ENCODE measurements at places on chromosomes 7 and 10.

GRCh38 chr7:4123823-4124222 lies 558.3 kb upstream of the FOXK1 start:
- no peak for DNase-seq

DNA sequence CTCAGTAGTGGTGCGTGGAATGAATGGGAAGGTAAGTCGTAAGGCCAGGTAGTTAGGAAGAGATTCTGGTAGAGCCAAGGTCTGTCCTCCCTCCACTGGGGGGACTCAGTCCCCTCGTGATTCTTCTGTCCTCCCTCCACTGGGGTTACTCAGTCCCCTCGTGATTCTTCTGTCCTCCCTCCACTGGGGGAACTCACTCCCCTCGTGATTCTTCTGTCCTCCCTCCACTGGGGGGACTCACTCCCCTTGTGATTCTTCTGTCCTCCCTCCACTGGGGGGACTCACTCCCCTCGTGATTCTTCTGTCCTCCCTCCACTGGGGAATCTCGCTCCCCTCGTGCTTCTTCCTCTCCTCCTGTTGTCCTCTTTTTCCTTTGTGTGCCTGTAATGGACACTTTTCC lies 125.1 kb downstream of the CELF2 start:
- no peak for DNase-seq

DNA sequence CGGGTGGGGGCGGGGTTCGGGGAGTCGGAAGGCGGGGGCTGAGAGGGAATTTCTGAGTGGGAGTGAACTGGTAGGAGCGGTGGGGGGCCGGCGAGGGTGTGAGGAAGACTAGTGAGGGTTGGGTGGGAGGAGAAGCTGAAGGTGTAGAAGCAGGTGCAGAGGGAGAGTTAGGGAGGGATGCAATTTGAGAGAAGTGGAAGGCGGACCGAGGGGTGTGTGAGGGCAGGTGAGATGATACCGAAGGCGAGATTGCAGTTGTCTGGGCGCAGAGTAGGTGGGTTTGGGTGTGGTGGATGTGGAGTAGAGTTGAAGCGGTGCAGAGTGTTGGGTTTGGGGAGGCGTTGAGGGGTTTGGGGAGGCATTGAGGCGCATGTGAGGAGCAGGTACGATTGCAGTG lies 643 bp downstream of the KAT6B start:
- DNase-seq = no peak

GRCh38 chr7:3204526-3204925 lies 96.5 kb upstream of the SDK1 start:
- no peak for DNase-seq

- DNase-seq = no peak
These were observed 64.7 kb downstream of the DIP2C start for GRCh38 chr10:624605-625332.

GRCh38 chr7:155486783-155487508 lies 29.0 kb downstream of the EN2 start:
- DNase-seq = no peak

- no peak for DNase-seq
These were observed 472.6 kb downstream of the XPNPEP1 start for GRCh38 chr10:109450702-109451101.

DNA sequence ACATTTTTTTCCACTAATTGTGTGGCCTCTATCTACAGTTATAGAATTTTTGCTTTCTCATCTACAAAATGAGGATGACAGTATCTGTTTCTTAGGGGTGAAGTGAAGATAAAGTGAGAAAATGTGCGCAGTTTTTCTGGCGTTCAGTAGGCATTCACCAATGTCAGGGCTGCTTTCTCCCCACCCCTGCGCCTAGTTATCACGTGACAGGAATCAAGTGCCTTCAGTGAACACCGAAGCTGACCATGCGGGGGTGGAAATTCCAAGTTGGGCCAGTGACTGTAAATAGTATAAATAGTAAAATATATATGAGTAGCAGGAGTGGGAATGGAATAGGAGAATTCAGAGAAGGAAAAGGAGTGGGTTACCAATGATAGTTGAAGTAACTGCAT lies 77.4 kb downstream of the TAF3 start:
- DNase-seq = no peak

- no peak for DNase-seq
These were observed 75.5 kb downstream of the CDK14 start for GRCh38 chr7:90671571-90671970.

- DNase-seq = no peak
These were observed 39.5 kb downstream of the PKD1L1 start for GRCh38 chr7:47908720-47909119.

DNA sequence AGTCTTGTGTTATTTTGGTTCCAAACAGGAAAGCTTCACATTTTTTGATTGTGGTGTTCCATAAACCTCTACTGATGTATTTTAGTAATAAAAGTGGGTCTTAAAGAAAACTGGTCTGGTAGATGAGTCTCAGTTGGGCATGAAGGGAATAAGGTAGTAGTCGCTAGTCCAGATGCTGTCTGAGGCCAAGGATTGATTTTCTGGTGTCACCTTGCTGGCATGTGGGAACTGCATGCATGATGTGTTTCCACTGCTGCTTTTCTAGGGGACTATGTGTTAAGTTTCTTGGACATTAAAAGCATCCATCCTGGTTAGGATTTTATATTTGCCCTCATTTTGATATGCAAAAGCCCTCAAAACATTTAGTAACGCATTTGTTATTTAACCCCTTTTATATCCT lies 123.7 kb upstream of the GJD4 start:
- no peak for DNase-seq

DNA sequence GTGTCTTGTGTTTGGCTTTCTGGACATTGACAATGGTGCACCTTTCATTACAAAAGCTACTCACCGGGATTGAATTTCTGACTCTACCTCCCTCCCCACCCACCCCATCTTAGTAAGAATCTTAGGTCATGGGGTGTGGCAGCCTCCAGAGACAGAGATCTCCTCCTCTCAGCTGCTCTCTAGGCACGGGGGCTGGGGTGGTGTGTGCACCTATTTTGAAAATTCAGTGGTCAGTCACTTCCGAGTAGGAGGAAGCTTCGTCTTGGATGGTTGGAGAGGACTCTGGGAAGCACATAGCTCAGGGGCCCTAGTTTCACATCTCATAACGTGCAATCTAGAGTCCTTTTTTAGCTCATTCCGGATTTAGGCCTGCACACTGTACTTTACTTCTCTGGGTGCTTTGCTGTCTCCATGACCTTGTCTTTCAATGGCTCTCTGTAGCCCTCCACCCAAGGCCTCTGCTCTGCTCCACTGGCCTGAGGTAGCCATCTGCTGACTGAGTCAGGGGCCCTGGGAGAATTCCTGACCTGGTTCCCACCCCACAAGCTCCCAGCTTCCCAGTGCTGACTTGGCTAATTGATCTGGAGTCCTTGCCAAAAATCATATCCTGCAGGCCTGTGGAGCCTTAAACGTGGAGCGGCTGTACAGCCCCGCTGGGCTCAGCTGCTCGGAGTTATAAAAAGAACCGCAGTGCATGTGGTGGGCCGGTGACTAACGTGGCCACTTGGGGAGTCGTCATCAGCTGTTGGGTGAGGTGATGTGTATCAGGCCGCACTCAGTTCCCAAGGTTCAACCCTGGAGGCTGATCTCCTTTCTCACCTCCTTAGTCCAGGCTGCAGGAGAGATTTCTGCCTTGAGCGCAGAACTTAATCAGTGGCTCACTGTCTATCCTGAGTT lies 19.3 kb upstream of the ADAMTS14 start:
- no peak for DNase-seq

DNA sequence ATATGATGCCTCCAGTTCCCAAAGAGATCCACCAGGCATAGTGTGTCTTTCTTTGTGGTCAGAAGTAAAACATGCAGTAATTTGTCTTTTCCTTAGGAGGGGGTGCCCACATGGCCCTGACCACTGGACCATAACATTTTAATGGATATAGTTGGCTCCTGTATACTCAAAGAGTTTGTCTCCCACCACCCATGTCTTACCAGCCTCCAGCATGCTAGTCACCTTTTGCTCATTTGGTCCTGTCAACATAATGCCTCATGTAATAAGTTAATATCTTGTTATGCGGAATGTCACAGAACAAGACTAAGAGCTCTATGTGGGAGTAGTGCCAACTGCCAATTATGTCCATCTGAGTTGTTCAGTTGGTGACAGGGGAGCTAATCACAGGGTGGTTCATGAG lies 83.4 kb upstream of the IFRD1 start:
- no peak for DNase-seq

GRCh38 chr10:126930883-126931503 lies 25.8 kb downstream of the DOCK1 start:
- no peak for DNase-seq

DNA sequence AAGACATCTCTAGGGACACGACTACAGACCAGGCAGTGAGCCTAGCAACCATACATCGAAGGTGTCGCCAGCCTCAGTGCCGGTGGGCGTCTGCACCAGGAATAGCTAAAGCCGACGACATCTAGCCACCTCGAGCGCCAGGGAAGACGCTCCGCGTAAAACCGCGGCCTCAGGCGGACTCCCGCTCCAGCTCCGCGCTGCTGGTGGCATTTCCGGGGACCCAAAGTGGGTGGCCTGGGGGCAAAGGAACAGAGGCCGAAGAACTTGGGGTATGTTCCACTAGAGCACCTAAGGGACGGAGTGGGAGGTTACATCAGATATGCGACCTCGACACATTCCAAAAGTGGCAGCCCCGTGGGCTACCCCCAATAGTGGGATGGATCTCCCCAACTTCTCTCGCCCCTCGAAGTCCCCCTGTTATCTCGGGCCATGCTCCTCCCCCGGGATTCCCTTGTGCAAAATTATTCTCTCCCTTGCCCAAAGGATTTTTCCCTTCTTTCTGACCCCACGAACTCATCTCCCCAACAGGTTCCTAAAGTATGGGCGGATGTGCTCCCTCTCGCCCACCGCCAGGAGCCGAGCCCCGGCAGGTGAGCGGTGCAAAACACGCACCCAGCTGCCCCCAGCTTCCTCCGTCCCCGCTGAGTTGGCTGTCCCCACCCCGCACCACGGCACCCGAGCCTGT lies 1.2 kb downstream of the KCNMA1 start:
- no peak for DNase-seq

DNA sequence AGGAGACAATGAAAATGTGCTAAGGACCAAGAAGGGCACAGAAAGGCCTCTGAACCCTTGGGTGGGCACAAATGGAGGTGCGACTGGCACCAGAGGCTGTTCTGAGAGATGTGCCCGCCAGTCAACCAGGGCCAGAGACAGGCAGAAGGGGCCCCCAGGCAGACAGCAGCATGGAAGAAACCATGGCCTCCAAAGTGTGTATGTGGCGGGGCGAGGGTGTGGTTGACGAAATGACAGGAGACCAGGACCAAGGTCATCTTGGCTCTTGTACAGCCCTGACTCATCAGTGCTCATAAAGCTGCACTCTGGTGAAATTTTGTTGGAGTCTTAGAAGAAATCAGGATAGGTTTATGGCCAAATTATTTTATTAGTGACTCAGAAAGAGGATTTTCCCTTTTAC lies 4.0 kb upstream of the MRPS24 start:
- no peak for DNase-seq

DNA sequence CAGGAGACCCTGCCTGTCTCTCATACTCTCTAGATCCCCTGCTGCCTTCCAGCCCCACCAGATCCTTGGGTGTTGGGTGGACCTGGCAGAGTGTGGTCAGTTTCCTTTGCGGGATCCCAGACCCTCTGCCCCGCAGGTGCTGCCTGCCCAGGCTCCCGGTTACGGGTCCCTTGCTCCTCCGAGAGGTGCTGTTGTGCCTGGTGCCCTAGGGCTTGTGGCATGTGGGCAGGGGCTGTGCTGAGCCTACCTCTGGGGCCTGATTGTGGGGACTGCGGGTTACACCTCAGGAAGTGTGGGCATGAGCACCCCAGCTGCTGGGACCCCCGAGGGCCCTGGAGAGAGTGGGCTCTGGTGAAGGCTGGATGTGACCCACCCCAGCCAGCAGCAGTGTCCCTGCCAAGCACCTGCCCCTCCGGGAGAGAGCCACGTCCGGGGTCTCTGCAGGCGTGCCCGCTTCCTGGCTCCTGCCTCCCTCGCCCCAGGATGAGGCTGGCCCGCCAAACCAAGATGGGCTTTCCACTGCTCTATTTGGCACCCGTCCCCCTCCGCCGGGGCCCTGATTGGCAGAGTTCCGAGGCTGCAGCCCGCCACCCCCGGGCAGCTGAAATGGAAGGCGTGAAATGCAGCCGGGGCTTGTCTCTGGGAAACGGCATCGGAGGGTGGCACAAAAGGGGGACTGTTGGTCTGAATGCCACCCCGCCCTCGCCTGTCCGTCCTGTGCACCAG lies 17.0 kb downstream of the CLIP2 start:
- DNase-seq = no peak

DNA sequence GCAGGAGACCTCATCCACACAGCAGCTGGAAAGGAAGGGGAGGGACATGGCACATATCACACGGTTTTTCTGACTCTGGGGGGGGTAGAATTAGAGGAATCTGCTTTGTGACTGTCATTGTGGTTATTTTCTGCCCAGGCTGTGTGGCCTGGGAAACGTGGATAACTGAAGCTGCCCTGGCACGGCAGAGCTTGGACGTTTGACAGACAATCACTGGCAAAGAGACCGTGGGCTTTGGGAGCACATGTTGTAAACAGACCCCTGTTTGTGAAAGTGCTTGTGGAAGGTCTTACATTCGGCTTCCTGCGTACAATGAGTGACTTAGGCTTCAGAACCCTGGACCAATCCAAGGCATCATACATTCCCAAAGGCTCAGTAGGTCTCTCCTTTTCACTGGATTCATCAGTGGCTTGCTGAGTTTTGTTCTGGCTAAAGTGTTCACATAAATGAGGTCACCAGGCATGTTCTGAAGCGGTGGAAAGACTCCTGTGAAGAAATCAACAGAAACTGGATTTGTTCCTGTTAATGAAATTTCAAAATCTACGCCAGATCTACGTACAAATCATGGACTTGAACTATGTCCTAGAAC lies 188.2 kb downstream of the TEX36 start:
- no peak for DNase-seq

GRCh38 chr10:68067029-68067428 lies 8.1 kb downstream of the HERC4 start:
- DNase-seq = no peak

GRCh38 chr10:76991621-76992020 lies 646.0 kb downstream of the KCNMA1 start:
- no peak for DNase-seq

DNA sequence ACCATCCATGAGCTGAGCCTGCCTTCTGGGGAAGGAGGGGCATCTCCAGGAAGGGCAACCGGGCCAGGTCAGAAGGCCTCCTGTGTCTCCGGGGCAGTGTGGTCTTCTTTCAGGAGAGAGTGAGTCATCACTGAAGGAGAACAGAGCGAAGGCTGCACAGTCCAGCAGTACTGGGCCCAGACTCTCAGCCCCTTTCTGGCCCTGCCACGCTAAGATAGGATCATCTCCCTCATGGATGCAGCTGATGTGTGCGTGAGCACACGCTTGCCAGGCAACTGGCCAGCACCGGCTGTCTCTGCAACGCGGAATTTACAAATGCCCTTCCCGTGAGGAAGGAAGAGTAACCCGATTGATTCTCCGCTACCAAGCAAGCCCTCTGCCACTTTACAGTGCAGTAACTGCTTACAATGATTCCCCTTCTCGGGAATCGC lies 328.2 kb downstream of the TNS3 start:
- DNase-seq = no peak

DNA sequence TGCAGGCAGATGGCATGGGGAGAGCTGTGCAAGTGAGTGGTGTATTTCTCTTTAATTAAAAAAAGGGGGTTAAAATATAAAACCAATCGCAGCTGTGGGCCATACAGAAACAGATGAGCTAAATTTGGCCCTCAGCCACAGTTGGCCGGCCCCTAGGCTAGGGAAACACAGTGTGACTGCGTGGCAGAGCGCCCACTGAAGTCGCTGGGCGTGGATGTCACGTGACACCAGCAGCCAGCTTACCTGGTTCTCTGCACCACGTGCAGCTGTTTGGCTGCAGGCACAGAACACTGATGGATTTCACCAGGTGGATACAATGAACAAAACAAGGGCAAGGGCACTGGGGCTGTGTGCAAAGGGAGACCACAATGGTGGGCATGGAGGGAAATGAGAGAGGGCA lies 119.3 kb upstream of the ZNF746 start:
- DNase-seq = no peak

- DNase-seq = no peak
These were observed 490.2 kb upstream of the MGMT start for GRCh38 chr10:128976856-128977255.
